NCI-H1092 treated with DMSO at 0.1 percent for 48 hours (cell line): ENCODE measurements at places on chromosomes 2 and 18.

GRCh38 chr2:120737340-120738101 lies 1.9 kb downstream of the GLI2 start:
- DNase-seq, result no peak

- no peak for DNase-seq
Measured at GRCh38 chr2:98469862-98470544, 25.3 kb downstream of the INPP4A start.

- no peak for DNase-seq
Measured at GRCh38 chr2:139357972-139358371, 577.8 kb upstream of the NXPH2 start.

DNA sequence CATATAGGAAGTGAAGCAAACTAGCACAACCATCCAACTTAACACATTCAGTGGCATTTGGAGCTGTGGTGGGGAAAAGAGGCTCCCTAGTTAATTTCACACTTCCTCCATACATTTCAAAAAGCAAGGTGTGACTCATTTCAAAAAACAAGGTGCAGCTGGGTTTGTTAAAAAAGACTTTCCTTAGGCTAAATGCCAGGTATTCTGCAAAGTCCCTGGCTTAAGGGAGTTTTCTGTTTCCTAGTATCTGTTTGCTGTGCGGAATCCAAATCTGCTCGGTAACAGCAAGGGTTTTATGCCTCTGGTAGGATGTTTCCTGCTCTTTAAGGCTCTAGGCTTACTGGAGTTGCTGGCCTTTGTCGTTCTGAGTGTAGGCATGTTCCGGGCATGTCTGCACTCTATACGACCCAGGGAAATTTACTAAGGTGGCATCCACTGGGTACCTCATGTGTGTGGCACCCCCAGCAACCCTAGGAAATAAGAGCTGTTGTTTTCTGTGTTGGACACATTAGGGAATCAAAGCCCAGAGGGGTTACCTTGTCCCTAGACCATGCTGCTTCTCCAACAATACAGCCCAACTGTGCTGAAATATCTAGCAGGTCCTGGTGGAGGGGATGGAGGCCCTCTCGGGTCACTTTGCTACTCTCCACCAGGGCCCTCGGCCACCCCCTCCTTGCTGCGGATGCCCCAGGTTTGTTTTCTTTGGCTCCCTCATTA lies 634 bp upstream of the MSGN1 start:
- no peak for DNase-seq

GRCh38 chr2:29053223-29053622 lies 21.1 kb downstream of the PCARE start:
- DNase-seq, result no peak

GRCh38 chr2:138618971-138619370 lies 117.4 kb downstream of the SPOPL start:
- no peak for DNase-seq

- no peak for DNase-seq
Measured at GRCh38 chr18:3972291-3972930, 482.7 kb downstream of the DLGAP1 start.
